ENCODE measurements at places on chromosomes 5 and 9.

- peak; percentile 13 for DNase-seq
Measured at GRCh38 chr5:77180167-77181081, 30.1 kb upstream of the PDE8B start.

- no peak for DNase-seq
Measured at GRCh38 chr9:82363682-82364081, 375.1 kb downstream of the SPATA31D1 start.

- DNase-seq: no peak
Measured at GRCh38 chr9:81585191-81585763, 104.1 kb downstream of the TLE1 start.

- DNase-seq: no peak
Measured at GRCh38 chr5:173495225-173495904, 121.1 kb downstream of the BOD1 start.

- DNase-seq: no peak
Measured at GRCh38 chr5:79416499-79416898, 97.4 kb downstream of the HOMER1 start.

GRCh38 chr9:972501-973294, 3.8 kb upstream of the DMRT3 start:
- DNase-seq: no peak

DNA sequence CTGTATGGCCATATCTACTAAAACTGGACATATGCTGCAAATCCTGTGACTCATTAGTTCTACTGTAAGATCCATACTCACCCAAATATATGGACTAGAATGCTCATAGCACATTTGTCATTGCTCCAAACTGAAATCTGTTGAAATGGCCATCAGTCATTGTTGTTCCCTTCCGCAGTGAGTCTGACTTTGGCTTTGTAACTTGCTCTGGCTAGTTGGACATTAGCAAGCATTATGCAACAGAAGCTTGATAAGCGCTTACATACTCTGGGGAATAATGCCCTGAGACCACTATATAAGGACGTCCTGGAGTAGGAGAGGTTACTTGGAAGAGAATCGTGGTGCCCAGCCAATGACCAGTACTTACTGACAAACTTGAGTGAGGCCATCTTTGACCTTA, 9.0 kb downstream of the KIAA1958 start:
- no peak for DNase-seq

DNA sequence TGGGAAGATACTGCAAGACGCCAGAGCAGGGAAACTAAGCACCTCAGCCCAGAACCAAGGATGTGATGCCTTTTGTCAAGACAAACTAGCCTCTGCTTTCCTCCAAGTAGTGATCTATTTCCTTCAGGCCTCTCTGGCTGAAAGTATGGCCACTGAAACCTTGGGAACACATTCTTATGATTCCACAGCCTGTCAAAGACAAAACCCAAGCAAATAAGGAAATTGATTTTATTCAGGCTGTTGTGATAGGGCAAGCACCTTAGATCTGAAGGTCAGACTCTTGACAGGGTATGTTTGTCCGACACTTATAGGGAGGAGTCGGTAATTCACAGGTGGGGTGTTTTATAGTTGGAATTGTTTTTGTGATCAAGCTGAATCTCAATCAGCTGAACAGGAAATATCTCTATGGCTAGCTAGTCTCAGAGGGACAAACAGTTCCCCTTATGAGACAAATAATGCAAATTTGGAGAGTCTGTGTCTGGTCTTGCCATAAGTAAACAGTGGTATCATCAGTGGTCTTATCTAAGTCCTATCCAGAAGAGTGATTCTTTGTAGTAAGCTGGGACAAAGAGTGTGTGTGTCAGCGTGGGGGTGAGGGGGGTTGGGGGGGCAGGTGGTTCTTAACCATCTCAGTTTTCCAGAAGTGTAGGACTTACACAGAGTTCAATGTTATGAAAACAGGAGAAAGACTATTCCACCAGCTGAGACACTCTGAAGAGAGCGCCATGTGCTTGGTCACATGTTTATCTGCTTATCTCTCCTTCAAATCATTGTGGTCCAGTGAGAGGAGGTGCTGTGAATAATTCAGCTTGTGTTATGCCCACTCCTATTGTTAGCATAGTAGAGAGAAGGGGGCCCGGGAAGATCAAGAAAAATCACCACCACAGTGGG, 6.7 kb upstream of the ZCCHC10 start:
- DNase-seq: no peak

DNA sequence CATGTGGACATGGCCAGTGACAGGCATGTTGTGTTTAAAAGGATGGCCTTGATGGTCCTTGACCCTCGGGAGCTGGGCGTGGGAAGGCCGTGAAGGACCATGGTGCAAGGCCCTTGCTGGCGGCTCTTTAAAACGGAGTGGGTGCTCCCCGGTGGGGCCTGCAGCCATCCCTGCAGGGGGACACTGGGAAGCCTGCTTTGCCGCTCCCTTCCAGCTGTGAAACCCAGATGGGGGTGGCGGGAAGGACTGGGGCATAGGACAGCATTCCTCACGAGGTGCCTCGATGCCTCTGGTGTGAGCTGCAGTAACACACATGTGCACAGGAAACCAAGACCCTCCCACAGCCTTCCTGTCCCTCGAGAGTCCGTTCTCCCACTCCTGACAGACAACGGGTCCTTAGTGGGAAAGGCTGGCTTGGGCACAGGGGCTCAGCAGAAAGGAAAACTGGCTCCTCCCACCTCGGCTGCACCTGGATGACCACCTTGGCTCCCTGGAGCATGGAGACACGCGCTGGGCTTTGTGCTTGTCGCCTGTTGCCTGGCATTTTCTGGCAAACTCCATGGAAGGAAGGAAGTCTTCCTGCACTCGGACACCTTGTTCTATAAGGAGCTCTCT, 30.3 kb upstream of the IRX4 start:
- DNase-seq: no peak

DNA sequence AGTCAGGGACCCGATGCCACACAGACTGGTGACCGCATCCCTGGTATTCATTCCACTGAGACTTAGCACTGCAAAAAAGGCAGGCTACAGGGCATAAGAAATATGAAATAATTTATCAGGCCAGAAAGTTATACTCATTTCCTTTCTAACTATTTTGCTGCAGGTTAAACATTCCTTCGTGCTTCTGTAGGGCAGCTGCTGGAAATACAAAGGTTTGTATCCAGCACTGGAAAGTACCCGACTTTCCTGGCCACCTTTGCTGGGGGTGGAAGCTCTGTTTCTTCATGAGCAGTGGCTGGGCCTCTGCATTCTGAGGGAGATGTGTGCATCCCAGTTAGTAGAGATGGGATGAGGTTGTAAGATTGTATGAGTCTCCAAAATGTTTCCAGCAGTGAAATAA, 478.6 kb upstream of the WWC1 start:
- no peak for DNase-seq

- DNase-seq: no peak
Measured at GRCh38 chr5:155303120-155303519, 289.6 kb downstream of the KIF4B start.

All from anterior cingulate cortex (tissue), 58 donors.